Lung microvascular endothelial cell (primary cell): ENCODE measurements at places on chromosomes 5 and 9. TPM values are rescaled to one million over a fixed set of nuclear protein-coding genes. Genes with fewer than 3 reads are reported as not detected.

GRCh38 chr9:26809795-26810194 is 82.8 kb downstream of the CAAP1 start:
- DNase-seq = no peak

DNA sequence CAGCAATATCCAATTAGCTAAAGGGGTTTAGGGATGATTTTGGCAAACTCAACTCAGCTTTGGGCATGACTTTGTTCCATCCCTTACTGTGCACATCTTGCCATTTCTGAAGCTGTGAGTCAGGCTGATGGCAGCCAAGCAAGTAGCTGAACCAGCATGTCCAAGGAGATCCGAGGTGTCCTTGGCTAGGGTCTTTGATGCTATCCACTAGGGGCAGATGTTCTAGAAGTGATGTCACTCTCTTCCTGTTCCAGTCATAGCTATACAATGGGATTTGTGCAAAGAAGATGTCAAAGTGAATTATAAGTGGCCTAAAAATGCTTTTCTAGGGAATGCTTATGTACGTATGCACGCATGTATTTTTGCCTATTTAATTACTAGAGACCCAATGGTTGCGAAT is 160.8 kb upstream of the PAPPA start:
- DNase-seq = no peak

DNA sequence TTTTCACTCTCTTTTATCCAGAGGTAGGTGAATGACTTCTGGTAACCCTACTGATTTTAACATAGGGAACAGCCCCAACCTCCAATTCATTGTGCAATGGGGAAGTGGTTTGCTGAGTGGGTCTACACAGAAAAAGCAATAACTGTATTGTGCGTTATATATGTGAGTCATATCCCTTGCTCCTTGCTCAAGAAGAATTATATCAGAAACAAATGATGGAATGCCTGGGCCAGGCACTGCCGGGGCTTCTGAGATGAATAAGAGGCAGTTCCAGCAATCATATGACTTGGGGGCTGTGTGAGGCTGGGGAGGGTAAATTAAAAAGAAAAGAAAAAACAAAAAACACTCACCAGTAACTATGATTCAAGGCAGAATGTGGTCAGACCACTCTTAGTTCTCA is 79.2 kb upstream of the ABCA1 start:
- DNase-seq = peak; percentile 84

- no peak for DNase-seq
Measured at GRCh38 chr5:31757806-31758205, 118.9 kb downstream of the PDZD2 start.

- DNase-seq = no peak
Measured at GRCh38 chr5:138649316-138649720, 74.1 kb upstream of the HSPA9 start.

- DNase-seq = no peak
Measured at GRCh38 chr5:134053314-134053839, 48.6 kb upstream of the VDAC1 start.

Gene QRFP
- not detected in 2 replicates for total RNA-seq

DNA sequence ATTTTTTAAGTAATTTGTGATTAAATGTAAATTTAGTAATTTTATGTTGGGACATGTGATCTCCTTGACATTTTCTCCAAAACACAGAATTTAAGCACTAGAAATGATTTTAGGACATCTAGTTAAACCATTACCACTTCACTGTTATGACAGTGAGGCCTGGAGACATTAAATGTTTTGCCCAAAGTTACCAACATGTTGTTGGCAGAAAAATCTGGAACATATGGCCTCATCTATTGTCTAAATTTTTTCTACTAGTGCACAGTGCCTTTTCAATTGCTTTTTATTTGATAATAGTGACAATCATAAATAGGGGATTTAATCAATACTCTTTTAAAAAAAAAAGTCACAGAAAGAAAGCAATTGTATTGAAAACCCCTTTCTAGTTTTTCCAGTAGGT is 45.6 kb downstream of the PIK3R1 start:
- DNase-seq = no peak

DNA sequence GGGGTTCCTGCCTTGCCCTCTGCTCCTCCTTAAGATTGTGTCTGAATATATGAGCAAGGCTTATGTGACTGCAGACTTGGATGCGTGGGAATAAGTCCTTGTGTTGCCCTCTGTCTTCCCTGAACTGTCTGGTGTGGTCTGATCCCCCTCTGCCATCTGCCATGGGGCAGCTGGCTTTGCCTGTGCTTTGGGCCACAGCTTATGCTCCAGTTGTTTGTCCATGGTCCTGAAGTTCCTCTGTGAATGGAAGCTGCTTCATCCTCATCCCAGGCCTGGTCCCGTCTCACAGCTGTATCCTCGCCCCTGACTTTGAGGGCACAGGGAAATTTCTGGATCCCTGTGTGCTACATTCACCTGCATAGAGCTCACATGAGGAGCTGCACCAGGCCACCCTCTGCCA is 14.7 kb downstream of the IL31RA start:
- peak; percentile 51 for DNase-seq

- no peak for DNase-seq
Measured at GRCh38 chr5:53956632-53957031, 353.7 kb downstream of the ARL15 start.

Gene MYOZ3
- 0.22 and 0.40 TPM in 2 replicates for total RNA-seq

- no peak for DNase-seq
Measured at GRCh38 chr9:16230731-16231130, 639.7 kb downstream of the BNC2 start.

Gene SLC27A6
- total RNA-seq = under 0.01 TPM in 1 of 2 replicates, not detected in the other

GRCh38 chr9:76529653-76530052 is 70.7 kb downstream of the GCNT1 start:
- DNase-seq = no peak

Gene IFNA13
- not detected in 2 replicates for total RNA-seq

DNA sequence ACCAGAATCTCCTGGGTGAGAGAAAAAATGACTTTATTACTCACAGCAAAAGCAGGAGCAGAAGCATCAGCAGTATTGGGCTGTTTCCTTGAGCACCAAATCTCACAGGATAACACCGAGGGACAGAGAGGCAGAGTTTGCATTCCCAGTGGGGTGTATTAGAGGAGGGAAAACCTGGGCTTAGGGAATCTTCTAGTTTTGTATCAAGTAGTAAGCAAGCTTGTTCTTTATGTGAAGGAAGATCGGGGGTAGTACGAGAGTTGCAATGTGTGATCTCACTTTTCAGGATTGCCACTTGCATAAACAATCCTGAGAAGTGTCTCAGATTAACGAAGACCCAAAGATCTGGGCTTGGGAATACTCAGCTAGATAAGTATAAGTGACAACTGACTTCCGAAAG is 1163.0 kb downstream of the TAF11L14 start:
- DNase-seq = no peak

GRCh38 chr5:102794677-102795331 is 39.7 kb downstream of the PAM start:
- no peak for DNase-seq

Gene LRRC19
- total RNA-seq = not detected in 2 replicates

Gene SMIM33
- under 0.01 TPM in 1 of 2 replicates, not detected in the other for total RNA-seq

Gene IL5
- total RNA-seq = not detected in 2 replicates

Gene PCSK5
- total RNA-seq = 0.79 and 1.5 TPM in 2 replicates

GRCh38 chr9:120403543-120403856 is 176.5 kb downstream of the CDK5RAP2 start:
- no peak for DNase-seq

Gene IGIP
- 2.0 and 3.4 TPM in 2 replicates for total RNA-seq

DNA sequence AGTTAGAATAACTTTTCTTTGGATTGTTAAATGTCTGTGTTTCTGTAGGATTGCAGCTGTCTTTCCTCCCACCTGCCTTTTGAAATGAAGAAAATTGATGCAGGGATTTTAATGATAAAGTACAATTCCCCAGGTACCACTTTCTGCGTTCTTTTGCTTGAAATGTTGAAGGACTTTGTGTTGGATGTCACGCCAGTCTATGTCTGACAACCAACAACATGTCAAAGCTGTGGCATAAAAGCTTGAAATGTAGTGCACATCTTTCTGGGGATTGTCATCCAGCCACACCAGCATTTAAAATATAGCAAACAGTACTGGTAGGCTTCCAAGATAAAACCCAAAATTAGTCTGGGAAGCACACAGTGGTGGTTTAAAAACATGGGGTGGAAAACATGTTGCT is 381.4 kb downstream of the TMEM161B start:
- no peak for DNase-seq

- DNase-seq = no peak
Measured at GRCh38 chr5:98510143-98510985, 263.1 kb upstream of the RGMB start.

DNA sequence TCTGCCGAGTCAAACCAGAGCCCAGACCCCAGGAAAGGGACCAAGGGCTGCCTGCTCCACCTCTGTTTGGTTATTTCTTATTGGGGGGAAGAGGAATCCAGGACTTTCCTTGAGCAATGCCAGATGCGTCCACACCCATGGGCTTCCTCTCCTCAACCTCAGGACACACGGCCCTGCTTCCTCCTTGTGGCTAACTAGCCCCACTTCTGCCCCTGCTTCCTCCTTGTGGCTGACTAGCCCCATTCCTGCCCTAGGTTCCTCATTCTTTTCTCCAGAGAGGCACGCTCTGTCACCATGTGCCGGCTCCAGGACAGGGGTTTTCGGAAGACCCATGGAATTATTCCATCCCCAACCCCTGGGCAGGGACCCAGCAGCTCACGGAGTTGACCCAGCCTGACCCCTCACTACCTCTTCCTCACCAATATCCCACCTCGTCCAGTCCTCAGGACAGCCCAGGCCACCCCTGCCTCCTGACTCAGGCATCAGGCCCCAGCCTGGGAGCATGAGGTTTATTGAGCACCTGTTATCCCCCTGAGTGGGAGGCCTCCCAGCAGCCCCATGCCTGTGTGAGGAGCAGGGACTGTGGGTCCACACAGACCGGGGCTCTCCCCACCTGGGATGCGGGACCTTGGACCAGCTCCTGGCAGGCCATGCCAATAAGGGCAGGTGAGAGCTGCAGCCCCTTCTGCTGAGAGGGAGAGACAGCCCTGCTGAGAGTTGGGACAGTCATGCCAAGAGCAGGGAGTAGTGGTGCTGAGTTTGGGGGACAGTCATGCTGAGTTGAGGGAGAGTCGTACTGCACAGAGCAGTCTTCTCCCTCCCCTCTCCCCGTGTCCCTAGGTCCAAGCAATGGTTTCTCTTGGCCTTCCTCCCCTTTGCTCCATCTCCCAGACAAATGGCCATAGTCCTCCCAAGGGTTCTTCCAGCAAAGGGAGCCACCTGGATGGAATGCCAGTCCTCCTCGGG is 11.8 kb upstream of the FCN1 start:
- no peak for DNase-seq

Gene SPINK1
- total RNA-seq = not detected in 2 replicates

GRCh38 chr5:15692706-15693381 is 192.9 kb downstream of the FBXL7 start:
- no peak for DNase-seq

DNA sequence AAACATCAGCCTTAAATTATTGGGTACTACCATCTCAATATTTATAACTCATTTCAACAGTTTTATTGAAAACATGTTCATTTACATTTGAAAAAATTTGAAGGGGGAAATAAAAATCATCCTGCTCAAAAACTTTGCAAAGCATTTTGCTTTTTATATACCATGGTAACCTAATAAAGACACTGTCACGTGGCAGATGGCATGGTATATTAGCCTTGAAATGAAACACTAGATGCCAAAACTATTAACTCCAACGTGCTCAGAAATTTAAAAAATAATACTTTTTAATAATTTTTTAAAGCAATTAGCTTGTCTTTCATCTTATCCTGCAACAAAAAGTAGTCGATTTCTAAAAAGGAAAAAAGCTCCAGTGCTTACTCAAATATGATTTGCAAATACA is 88.6 kb upstream of the NFIB start:
- no peak for DNase-seq

DNA sequence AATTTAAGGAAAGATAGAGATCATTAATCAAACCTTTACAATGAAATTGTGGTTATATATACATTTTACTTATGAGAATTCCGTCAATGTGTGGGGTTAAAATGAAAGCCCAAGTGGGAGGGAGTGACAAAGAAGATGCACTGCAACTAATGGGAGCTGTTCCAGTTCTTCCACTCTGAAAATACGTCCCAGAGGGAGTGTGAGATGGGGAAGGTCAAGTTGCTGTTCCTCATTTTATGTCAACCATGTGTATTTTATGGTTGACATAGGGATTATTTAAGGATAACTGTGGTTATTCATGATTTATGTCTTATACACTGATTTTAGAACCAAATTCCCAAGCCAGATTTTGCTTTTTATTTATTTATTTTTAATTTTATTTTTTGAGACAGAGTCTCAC is 14.2 kb upstream of the RGS3 start:
- DNase-seq = no peak

Gene CNTNAP3B
- 58.0 and 90.7 TPM in 2 replicates for total RNA-seq

DNA sequence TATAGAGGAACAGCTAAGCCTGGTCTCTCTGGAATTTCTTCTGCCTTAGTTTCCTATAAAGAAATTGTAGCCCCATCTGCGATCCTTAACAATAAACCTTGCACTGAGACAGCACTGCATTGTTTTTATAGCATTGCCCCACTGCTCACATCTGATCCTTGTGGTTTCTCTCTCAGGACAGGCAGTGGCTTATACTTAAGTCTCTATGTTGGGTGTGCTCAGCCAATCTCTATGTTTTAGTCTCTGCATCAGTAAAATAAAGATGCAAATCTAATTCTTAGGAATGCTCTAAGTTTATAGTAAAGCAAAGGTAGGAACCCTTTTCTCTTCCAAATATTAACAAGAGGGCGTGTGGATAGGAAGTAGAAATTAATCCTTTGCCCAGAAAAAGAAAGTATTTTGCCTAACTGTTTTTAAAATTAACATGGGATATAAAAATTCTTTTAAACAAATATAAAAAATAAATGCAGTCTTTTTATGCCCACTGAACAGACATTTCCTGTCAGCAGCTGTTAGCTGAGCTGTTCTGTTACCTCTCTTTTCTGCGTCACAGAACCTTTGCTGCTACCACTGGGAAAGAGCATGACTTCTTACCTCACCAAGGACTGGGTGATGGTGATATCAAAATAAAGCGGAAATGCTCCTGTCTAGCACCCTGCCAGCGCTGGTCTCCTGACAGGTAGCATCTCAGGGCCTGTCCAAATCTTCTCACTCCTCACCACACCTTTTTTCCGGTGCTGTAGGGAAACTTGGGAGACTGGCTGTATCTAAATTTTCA is 29.5 kb downstream of the MRPS27 start:
- DNase-seq = no peak

Gene LRRC26
- total RNA-seq = not detected in 2 replicates

DNA sequence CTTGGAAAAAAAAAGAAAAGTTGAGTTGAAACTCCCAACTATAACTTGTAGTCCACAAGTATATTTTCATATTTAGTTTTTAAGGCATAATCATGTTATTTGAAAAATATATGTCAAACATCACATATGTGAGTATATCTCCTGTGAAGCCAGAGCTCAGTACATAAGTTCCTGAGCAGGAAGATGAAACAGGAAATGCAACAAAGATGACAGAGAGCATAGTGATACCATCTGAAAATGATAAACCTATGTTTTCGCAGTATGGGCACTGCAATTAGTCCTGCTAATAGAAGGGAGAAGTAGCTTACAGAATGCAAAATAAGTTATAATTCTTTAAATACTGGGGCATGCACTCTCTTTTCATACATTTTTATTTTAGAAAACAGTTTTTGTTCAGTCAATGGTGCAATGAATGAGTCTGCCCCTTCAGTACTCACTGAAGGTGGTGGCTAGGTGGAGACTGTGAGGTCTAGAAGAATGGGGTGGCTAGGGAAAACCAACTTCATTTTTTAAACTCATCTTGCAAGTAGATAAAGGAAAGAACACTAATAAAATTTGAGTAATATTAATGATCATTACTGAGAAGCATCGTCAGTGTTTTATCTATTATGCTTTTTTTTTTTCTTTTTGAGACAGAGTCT is 54.1 kb upstream of the FYB1 start:
- DNase-seq = no peak
